NCI-H187 (cell line): ENCODE measurements at places on chromosomes 5 and 9.

- no peak for DNase-seq
These were observed 69.7 kb downstream of the ABCA1 start for GRCh38 chr9:104858271-104858670.

- DNase-seq = no peak
These were observed 156.8 kb downstream of the MACROH2A1 start for GRCh38 chr5:135242021-135242865.

DNA sequence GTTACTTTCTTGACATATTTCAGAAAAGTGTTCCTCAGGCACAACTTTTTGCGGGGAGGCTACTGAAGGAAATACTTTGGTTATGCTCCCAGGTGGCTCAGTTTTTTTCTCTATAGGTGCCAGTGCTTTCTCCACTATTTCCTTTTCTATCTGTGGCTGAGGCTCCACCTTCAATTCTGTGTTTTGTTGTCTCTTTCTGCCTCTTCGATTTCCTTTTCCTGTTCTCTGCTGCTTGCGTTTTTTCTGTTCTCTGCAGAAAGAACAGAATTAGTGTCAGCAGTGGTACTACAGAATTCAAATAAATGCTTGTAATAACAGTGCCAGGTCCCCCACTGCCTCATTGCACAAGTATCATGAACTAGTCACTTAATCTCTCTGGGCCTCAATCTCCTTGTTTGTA, 7.0 kb downstream of the HEMGN start:
- DNase-seq = no peak

DNA sequence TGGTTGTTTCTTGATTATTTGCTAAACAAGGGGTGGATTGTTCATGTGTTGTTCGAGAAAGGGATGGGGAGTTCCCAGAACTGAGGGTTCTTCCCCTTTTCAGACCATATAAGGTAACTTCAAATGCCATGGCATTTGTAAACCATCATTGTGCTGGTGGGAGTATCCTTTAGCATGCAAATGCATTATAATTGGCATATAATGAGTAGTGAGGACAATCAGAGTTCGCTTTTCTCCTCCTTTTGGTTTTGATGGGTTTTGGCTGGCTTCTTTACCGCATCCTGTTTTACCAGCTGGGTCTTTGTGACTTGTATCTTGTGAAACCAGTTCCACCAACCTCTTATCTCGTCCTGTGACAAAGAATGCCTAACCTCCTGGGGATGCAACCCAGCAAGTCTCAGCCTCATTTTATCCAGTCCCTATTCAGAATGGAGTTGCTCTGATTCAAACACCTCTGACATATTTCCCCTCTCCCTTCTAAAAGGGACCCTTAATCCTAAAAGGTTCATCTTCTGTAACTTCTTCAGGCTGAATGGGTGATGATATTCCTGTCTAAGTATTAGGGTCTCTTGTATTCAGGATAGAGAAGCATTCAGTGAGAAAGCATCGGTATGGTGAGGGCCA, 8.7 kb upstream of the FBN2 start:
- DNase-seq = no peak

- no peak for DNase-seq
These were observed 21.1 kb upstream of the LAMC3 start for GRCh38 chr9:130987738-130988399.

- no peak for DNase-seq
These were observed 1.8 kb upstream of the BHMT start for GRCh38 chr5:79109527-79110492.

GRCh38 chr9:69173891-69174615, at the start of gene TJP2:
TJP2 (plus strand) TSS chr9:69174277; CDS start chr9:69174373, 96 bp downstream.
- no peak for DNase-seq

DNA sequence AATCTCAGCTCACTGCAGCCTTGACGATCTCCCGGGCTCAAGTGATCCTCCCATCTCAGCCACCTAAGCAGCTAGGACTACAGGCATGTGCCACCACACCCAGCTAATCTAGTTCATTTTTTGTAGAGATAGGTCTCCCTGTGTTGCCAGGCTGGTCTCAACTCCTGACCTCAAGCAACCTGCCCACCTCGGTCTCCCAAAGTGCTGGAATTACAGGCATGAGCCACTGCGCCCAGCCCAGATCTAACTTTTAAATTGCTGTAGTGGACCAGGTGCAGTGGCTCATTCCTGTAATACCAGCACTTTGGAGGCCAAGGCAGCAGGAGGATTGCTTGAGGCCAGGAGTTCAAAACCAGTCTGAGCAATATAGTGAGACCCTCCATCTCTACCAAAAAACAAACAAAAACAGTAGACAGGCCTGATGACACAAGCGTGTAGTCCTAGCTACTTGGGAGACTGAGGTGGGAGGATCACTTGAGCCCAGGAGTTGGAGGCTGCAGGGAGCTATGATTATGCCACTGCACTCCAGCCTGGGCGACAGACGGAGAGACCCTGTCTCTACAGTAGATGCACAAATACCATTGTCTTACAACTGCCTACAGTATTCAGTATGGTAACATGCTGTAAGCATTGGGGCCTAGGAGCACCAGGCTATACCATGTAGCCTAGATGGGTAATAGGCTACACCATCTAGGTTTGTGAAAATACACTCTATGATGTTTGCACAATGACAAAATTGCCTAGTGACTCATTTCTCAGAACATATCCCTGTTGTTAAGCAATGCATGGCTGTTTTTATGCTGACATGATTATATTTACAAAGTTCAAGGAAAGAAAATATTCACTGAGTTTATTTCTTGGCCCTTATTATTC, 1.5 kb upstream of the SIT1 start:
- no peak for DNase-seq

- no peak for DNase-seq
These were observed 145.6 kb upstream of the TNC start for GRCh38 chr9:115263371-115264075.

DNA sequence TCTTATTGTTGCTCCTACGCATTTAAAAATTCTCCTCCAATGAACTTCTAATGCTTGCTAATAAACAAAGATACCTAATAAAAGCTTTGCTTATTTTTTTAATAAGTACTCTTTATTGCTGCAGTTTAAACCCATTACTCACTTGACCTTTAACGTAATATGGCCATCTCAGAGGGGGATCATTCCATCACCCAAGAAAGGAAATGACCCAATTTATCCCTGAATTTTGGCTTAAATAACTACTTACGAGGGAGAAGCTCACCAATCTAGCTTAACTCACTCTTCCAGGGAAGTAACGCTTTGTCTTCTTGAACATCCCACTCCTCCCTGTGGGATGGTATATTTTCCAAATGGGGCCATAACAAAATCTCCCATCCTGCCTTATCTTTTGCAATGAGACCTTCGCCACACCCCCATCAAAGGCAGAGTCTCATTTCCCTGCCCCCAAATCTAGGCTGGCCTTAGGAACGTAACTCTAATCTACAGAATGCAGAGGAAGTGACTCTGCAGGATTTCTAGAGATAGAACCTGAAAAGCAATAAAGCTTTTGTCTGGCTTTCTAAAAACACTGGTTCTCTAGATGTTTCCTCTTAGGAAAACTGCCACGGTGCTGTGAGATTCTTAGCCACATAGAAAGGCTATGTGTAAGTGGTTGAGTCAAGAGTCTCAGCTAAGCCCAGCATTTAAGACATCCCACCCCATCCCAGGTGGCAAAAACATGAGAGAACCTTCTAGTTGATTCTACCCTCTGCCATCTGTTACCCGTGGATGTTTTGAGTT, 310.0 kb downstream of the ASTN2 start:
- DNase-seq = no peak

DNA sequence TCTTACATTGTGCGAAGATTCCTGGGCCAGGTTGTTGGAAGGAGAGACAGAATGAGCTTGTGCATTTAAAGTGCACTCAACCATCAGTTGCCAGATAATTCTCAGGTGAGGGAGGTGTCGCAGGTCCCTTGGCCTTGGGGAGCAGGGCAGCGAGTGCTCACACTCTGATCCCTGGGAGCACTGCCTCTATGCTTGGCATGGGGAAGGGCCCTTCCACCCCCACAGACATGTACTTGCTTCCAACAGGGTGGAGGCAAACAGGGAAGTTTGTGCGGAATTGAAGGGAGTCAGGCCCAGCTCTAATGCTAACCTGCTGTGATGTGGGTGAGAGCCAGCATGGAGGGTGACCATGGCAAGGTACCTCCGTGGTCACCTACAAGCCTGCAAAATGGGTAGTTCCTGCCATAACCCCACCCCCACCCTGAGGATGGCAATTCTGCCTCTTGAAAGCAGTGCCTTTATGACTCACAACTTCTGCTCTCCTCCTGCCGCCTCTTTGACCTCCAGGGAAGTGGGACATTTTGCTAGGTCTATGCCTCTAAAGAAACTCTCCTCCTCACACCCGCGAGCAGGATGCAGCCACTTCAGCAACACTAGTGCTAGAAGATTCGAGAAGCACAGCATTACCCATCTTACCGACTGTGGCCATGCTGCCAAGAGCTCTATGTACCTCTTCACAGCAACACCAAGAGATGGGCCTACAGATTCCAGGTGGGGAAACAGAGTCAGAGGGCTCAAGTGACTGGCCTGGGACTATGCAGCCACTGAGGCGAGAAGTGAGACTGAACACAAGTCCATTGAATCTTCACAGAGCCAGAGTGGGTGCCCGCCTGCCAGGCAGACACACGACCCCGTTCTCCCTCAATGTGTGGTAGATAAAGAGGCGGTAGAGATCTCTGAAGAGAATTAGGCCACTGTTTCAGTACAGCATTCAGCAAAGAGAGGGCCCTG, 22.1 kb upstream of the SLC25A51 start:
- DNase-seq = no peak

DNA sequence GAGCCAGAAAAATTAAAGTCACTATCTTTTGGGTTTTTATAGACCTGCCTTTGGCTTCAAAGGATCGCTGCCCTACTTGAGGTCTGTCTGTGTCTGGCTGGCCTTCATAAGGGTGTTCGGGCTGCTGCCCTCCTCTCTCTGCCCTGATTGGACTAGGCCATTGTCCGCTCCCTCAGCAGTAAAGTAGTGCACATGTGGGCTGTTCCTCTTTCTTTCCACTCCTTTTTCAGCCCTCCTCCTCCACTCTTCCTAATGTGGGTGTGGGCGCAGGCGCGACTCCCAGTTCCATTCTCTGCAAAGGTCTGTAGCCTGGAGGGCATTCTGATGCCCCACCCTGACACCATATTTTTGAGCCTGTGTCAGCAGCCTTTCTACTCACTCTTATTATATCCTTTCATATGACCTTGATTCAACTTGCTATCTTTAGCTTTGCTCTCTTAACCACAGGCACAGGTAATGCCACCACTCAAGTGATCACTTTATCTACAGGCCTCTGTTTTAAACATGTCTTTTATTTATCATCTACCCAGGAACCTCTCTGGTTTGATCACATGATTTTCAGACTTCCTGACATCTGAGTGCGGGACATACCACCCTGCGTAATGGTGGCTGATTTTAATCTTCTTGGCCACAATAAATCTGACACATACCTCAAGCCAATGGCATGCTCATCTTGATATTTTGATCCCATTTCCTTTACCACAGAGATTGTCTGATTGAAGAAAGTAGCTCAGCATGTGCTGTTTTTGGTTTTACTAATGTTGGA, 144.5 kb downstream of the AOPEP start:
- no peak for DNase-seq

DNA sequence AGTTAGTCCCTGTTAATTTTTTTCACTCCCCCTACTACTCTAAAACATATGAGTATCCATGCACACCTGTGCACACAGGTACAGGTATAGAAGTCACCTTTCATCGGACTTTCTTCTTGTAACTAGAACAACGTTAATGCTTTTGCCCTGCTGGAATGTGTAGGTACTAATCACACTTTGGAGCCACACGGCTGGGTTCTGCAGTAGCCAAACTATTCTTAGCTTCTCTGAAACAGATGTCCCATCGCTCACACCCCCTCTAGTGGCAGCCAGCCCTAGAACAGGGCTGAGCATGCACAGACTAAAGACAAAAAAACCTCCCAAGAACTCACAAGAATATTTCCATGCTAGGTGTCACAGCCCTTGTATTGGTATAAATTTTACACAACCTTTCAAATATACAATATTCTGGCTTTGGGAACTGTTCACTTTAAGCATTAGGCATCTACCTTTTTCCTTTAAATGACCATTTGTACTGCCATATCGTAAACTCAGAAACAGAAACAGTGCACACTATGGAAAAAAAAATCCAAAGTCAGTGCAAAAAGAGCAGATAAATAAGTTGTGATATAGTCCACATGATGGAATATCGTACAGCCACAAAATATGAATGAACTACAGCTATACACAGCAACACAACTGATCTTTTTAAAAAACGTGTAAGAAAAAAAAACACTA, 64.0 kb downstream of the RETREG1 start:
- no peak for DNase-seq

- no peak for DNase-seq
These were observed 42.7 kb upstream of the RARS1 start for GRCh38 chr5:168443533-168443932.

DNA sequence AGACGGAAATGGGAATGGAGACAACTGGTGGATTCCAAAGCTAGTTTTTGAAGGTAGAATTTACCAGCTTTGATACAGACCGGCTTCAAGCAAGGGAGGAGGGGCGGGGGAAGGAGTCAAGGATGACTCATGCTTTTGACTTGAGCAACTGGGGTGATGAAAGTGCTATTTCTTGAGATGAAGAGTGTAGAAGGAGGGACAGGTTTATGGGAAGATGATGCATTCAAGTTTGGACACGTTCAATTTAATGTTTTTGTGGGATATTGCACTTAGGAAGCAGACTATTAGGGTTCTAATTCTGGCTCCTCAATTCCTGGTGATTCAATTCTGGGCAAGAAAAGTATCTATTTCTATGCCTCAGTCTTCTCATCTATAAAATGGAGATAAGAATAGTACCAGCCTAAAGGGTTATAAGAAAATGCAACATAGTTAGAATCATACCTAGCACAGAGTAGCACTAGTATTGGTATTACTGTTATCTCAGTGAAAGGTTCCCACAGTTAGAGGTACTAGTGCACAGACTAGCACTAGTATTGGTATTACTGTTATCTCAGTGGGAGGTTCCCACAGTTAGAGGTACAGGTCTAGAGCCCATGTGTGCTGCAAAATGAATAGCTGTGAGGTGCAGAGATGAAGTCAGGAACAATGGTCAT, 4.6 kb downstream of the NIPAL4 start:
- DNase-seq = no peak

DNA sequence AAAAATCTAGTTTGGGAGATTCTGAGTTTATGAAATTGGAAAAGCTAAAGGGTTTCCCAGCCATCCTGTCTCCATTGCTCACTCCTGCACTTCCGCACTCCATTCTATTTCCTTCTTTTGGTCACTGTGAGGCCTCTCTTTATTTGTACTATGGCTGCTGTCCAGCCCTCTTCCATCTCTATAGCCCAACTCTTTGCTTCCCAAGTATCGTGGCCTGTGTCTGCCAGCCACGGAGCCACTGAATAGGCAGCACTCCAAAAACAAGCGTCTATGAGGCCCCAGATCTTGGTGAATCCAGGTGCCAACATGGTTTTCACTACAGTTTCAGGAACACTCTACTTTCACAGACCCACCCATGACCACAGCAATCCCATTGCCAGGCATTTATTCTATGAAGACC, 37.2 kb downstream of the GRAMD2B start:
- no peak for DNase-seq
